ENCODE measurements at places on chromosomes 12 and 14.

- no peak for DNase-seq
These were observed 179.6 kb downstream of the ADGRD1 start for GRCh38 chr12:131133015-131133905.

GRCh38 chr12:45730348-45731189, 1.1 kb downstream of the ARID2 start:
- peak; percentile 34 for DNase-seq

- no peak for DNase-seq
These were observed 9.4 kb upstream of the GAS2L3 start for GRCh38 chr12:100564090-100564489.

- no peak for DNase-seq
These were observed 474.0 kb downstream of the ZFP36L1 start for GRCh38 chr14:68318828-68319227.

Data from stimulated activated CD4-positive, alpha-beta T cell treated with anti-CD3 and anti-CD28 coated beads, TNF-alpha, amount 100 ng/mL, for 4 hours (primary cell).